Left ventricle myocardium superior (tissue), 1 donor: ENCODE measurements at places on chromosomes 3 and 15.
A peak's percentile ranks its signal among the peaks of the same experiment; 100 is the strongest.

GRCh38 chr3:196124608-196125007 is 42.7 kb upstream of the TFRC start:
- no peak for DNase-seq

GRCh38 chr3:53902711-53903110 is 11.1 kb upstream of the SELENOK start:
- no peak for DNase-seq

DNA sequence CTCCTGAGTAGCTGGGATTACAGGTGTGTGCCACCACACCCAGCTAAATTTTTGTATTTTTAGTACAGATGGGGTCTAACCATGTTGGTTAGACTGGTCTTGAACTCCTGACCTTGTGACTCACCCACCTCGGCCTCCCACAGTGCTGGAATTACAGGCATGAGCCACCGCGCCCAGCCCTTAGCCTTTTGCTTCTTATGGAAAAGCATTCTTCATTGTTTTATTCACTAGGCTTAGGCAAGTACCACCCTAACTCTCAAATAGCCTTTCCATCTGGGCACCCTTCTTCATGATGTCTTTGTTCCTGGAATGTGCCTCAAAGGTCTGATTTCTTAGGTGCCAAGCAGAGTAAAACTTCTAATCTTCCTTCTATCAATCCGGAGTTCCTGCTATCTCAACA is 641.8 kb downstream of the FHIT start:
- DNase-seq, result no peak

DNA sequence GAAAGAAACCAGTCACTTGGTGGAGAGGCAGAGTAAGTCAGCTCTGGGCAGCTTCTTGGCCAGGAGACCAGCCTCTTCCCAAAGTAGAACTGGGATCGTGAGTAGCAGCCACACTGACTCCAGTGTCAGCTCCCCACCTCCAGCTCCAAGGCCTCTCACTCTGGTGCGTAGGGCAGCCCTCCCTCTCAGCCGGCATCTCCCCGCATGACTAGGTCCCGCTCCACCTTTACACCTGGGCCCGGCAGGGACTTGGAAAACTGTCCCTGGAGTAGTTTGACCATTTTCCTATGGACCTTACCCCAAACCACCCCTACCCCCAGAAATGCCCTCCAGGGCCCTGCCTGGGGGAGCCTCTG is 3.3 kb downstream of the STRA6 start:
- DNase-seq, result no peak

GRCh38 chr15:79406210-79406609 is 25.9 kb upstream of the MINAR1 start:
- DNase-seq, result no peak

DNA sequence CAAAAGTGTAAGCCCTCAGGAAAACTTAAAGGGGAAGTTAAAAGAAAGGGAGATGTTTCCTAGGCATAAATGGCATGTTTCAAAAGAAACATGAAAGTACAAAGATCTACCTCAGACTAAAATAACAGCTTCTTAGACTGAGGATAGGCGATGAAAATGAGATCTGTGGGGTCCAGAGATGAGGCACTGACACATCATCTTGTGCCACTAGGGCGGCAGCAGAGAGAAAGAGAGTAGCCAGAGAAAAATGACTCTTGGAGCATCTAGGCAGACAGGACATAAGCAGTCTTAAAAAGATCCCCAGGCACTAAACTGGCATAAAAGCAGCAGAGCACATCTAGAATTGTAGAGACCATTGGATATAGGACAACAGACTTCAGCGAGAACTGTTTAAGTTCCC is 42.5 kb upstream of the RFX7 start:
- no peak for DNase-seq

GRCh38 chr3:15929944-15930571 is 132.3 kb upstream of the ANKRD28 start:
- DNase-seq, result no peak

DNA sequence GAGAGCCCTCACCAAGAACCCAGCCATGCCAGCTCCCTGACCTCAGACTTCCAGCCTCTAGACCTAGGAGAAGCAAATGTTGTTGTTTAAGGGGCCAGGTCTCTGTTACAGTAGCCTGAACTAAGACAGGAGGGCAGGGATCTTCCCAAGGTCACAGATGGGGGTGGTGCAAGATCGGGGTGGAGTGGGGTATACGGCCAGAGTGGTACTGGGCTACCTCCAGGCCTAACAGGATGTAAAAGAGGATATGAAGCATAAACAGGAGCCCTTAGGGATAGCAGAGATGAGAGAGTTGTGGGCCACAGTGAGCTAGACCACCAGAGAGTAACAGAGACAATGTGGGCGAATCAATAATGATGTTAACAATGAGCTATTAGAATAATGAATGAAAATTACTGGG is 82.9 kb downstream of the TOP2B start:
- DNase-seq, result no peak

- no peak for DNase-seq
These were observed 435.4 kb downstream of the WDR72 start for GRCh38 chr15:53324061-53324460.

DNA sequence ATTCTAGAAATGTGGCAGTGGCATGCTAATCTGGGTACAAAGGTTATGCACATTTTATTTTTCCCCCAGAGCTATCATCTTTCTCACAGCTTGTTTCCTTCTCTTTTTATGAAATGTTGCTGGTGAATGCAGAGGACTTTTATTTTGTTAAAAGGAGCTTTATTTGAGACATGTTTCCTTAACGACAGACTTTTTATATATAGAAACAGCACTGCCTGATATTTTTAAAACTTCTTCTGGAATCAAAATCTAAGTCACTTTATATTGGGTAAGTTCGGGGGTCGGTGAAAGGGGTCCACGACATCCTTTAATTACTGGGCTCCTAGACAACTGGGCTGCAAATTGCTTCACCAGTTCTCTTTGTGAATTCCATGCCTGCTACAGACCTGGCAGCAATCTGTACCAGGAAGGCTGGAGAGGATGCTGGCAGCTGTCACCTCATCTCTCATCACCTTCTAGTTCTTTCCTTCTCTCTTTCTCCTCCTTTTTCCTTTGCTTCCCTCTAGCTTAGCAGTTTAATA is 464.7 kb downstream of the PDCD6IP start:
- DNase-seq, result no peak

DNA sequence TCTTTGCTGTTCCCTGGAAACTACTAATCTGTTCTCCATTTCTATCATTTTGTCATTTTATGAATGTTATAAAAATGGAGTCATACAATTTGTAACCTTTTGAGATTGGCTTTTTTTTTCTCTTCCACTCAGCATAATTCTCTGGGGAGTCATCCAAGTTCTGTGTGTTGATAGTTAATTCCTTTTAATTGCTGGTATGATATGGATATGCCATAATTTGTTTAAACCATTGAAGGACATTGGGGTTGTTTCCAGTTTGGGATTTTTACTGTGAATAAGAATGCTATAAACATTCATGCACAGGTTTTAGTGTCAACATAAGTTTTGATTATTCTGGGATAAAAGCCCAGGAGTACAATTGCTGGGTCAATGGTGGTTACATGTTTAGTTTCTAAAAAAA is 279.4 kb downstream of the WNT5A start:
- DNase-seq, result no peak

DNA sequence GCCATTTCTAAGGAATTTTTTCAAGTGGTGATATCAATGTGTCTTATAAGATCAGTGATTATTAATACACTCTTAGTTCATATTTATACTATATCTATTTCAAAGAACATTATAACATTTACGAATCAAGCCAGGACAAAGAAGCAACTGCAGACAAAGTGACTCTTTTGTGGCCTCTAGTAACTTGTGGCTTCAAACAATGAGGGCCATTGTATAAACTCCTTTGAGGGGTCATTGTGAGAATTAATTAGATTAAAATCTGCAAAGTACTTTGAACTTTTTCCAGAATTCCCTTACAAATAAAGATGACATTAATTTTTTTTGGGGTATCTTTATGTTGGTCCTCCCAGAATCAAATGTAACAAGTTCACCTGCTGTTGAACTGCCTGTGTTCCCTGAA is 12.3 kb upstream of the SLC30A4 start:
- no peak for DNase-seq

GRCh38 chr3:188734395-188734794 is 437.4 kb upstream of the TPRG1 start:
- no peak for DNase-seq

DNA sequence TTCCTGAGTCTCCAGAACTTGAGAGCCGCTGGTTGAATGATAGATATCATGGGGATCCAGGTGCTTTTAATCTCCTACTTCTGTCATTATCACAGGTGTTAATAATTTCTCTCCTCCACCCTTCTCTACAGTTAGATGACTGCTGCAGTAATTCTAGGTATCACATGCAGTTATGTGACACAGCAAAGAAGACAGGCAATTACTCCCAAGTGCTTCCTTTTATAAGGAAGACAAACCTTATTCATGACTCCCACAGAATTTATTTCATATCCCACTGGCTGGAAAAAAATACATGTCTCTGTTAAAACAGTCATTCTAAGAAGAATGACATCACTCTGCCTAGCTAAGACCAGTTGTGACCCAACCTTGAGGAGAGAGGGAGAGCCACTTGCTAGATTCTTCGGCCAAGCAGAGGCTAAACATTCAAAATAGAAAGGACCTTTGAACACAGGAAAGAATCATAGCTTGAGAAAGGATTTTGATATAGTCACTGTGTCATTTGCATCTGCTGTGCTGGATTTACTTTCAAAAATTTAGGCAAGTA is 500.6 kb downstream of the SI start:
- DNase-seq, result no peak

- no peak for DNase-seq
These were observed 36.5 kb downstream of the TGFBR2 start for GRCh38 chr3:30642849-30643361.

GRCh38 chr15:100131321-100132224 is 210.2 kb downstream of the ADAMTS17 start:
- DNase-seq, result peak; percentile 68

DNA sequence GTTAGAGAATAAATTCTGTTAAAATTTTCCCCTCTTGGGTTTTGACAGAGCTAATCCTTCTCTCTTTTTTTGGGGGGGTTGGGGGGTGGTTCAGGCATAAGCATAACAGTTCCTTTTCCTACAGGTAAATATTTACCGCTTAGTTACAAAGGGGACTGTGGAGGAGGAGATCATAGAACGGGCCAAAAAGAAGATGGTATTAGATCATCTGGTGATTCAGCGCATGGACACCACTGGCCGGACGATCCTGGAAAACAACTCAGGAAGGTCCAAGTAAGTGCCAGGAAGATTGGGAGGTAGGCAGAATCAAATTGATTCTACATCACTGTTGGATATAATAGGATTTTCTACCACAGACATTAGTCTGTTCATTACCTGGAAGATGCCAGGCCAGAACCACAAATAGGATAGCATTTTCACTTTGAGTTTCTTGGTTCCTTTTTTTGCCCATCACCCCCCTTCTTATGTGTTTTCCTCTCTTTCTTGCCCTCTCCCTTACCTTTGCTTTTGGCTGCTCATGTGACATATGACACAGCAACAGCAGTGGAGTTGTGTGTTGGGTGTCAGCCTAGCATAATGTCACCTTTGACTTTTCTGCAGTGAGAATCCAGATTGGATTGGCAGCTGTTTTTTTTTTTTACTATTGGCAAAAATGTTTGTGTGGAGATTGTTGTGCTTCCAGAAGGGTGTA is 79.0 kb downstream of the CHD2 start:
- no peak for DNase-seq

DNA sequence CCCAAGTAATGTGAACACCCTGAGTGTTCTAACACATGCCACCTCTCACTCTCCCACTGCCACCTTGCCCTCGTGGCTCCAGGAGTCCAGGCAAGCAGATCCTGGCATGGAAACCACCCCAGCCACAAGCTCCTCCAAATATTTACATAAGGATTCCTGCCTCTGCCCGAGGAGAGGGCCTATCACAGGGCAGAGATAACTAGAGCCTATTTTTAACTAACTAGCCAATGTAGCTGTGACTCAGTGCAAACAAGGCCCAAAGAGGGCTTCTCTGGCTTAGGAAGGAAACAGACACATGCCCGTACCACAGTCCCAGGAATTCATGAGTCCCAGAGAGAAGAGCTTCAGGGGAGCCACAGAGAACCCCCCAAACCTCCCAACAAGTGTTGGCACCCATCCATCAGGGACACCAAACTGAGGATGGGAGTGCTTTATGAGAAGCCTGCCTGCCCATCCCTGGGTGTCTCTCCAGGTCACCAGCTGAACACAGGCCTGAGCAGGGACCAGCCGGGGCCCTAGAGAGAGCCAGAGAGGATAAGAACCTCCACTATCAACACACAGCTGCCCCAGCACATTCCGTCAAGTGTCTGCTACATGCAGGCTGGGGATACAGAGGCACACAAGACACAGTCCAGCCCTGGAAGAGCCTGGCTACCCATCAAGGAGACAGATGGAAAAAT is 9.2 kb downstream of the FYCO1 start:
- peak; percentile 65 for DNase-seq

DNA sequence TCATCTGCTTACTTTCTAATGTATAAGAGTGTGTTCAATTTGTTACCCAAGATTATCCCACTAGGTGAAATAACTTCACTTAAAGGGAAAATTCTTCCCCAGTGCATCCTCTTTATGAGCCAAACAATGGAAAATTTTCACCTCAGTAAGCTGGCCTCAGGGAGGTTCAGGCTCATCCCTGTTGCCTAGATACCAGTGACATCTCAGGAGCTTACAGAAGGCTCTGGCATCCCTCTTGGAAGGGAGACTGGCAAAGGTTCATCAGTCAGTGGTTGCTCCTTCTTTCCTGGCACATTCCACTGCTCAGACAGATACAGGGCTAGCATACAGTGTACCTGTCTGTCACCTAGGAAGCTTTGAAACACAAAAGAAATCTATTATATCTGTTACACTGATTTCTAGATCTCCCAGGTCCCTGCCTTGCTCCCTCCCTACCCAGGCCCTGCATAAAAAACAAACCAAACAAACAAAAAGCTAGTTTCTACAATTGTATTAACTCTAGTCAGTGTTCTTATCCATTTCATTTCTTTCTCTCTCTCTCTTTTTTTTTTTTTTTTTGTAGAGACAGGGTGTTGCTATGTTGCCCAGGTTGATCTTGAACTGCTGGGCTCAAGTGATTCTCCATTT is 1.7 kb downstream of the IP6K2 start:
- DNase-seq, result no peak

- no peak for DNase-seq
These were observed 15.3 kb downstream of the B3GNT5 start for GRCh38 chr3:183268366-183268765.

GRCh38 chr3:64970634-64971033 is 282.8 kb upstream of the ADAMTS9 start:
- DNase-seq, result no peak

- DNase-seq, result no peak
These were observed 17.4 kb upstream of the PARP6 start for GRCh38 chr15:72289597-72290325.

DNA sequence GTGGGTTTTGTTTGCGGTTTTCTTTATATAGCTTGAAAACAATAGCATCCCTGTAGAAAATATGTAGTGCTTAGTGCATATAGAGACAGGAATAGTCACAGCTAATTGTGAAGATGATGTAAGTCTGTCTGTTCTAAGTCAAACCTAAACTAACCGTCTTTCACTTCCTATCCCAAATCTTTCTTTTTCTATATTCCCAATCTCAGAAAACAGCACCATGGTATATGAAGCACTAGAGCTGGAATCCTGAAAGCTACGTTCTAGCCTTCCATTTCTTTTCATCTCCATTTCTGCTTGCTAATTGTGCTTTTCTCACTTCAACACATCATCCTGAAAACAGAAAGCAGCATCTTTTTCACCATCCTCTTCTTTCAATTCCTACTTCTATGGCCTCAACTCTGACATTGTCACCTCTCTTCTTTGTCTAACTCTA is 1235.5 kb downstream of the ROBO2 start:
- no peak for DNase-seq

GRCh38 chr15:100601617-100602063 is 344 bp downstream of the LINS1 start:
- DNase-seq, result no peak
